ENCODE measurements at places on chromosomes 11 and 22.

- DNase-seq, result no peak
These were observed 88.3 kb downstream of the BDNF start for GRCh38 chr11:27611947-27612455.

DNA sequence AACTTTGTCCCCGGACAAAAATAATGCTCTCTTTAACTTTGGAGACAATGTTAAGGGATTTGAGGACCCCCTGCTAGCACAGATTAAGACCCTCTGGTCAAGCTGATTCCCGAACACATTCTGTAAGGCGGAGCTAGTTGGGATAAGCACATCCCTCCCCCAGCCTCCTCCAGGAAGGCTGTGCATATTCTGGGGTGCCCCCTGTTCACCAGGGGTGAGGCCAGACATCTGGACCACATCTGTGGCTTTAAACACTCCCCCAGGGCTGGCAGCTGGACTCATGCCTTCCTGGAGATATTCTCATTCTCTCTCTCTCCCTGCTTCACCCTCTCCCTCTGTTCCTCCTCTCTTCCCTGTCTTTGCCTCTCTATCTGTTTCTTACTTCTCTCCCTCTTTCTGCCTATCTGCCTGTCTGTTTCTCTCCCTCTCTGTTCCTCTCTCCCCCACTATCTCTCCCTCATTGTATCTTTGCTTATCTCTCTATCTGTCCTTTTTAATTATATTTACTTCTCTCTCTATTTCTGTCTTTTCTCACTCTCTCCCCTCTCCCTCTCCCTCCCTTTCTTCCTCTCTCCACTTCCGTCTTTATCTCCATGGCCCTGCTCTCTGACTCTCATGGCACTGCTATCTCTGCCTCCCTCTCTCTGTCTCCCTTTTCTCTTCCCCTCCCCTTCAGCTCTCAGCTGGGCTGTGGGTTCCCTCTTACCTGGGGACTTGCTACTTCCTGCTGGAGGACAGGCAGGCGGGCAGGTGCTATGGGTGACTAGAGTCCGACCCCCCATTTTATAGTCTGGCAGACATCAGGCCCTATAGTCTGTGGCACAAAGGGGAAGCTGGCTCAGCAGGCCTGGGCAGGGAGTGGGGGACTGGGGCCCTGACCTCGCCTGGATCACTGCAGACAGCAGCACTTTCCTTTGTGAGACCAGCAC, at the start of gene CRYBB1:
TSS of gene CRYBB1 (minus strand) at position 757 of the 929 bp plus-strand sequence. CDS start 1,708 bp downstream, outside the sequence.
- no peak for DNase-seq

DNA sequence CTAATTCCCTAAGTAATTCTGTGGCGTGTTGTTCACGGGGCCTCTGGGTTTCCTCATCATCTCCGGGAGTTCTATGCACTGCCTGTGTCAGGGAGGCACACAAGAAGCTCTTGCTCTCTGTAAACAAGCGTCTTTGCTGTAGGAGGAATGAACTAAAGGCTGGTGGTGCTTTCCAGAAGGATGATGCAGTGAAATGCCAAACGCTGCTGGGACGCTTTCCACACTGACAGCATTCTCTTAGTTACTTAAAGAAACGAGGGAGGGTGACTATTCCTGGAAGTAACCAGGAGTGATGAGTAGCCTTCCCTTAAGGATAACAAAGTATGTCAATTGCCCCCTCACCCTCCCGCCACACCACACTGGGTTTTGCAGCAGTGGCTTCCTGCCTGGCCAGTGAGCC, 38.5 kb upstream of the NUP50 start:
- no peak for DNase-seq

DNA sequence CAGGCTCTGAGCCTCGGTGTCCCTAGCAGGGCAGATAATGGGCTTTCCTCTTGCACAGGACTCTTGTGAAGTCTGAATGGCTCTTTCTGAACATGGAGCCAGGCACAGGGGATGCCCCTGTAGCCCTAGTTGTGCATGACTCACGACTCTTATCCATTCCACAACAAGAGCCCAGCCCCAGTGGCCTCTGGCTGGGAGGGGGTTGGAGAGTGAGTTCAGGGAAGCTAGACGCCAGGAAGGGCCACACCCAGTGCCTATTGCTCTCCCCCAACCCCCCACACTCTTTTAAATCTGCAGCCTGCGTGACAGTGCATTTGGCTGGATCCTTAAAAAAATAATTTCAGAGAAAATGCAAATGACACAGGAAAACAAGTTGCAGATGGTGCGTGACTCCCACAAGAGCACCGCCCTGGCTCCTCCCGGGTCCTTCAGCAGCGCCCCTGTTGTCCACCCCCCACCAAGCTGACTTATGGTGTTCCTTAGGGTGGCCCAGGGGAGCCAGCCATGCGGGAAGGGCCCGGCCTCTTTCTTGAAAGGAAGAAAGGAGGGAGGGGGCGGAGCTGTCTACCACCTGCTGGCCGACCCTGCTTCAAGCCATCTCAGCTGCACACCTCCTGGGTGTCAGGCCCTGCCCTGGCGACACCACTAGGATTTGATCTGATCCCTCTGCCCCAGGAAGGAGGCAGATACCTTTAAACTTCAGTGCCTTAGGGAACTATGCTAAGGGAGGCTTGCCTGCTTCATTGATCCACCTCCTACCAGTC, 74.7 kb downstream of the MN1 start:
- DNase-seq, result no peak

DNA sequence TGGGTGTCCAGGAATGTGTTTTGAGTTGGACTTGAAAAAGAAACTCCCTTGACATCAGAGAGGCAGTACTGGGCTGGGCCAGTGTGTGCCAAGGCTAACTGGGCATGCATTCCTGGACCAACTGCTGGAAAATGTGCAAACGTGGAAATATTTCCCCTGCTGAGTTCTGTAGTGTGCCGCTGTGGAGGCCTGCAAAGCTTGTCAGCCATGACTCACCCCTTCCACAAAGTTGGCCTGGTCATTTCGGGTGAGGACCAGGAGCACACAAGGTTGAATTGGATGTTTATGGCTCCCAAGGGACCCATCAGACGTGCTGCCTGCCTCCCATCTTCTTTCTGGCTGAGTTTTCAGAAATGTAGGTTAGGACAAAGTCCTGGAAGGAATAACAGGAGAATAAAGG, 513.1 kb downstream of the MIAT start:
- DNase-seq, result no peak

DNA sequence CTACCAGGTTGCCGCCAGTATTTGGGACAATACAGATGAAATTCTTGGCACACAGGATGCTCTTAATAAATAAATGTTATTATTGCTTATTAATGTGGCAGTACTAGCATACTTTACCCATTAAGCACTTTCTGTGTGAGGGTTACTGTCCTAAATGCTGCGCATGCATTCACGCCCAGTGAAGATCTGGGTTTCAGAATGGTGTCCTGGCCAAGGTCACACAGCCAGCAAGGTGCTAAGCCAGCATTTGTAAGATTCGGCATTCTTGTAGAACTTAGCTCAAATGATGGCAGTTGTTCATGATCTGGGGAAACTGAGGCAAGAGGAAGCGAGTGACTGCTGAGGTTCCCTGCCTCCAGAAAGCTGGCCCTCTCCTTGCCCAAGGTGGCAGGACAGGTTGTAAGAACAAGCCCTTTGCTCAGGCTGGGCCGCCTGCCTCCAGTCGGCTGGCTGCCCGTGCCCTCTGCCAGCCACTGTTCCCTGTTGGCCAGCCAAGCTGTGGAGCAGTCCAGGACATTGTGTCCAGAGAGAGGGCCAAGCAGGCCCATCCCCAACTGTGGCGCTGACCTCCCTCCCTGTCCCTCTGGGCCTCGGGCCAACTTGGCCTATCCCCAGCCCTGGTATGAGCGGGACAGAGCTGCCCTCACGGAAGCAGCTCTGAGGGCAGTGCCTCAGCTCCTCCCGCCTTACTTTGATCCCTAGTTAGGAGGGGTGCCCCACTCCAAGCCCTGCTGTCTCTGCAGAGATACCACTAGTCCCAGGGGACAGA, 28.8 kb downstream of the TOB2 start:
- DNase-seq, result no peak

- no peak for DNase-seq
These were observed 499.0 kb upstream of the CCDC179 start for GRCh38 chr11:23359297-23359696.

DNA sequence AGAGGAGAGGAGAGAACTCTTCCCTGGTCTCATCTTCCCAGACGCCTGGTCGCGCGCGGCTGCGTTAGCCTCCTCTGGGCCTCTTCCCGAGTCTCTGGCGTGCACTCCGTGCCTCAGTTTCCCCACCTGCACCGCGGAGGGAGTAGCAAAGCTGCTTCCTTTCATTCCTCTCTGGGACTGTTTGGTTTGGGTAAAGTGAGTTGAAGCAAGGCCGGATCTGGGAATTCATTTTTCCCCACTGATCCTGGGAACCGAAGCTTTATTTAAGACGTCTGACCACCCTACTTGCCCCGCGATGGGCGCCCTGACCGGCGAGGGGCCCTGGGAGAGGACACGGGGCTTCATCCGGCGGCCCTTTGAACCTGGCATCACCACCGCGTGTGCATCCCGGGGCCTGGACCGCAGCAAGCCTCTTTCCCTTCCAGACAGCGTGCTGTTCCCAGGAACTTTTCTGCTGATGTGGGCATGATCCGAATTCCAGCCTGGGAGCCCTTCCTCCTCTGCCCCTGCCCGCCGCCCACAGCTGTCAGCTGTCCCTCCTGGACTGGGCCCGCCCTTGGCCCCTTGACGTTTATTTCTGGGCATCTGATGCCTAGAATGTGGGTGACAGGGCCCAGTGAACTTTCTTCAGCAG, 758 bp downstream of the LDLRAD3 start:
- no peak for DNase-seq

DNA sequence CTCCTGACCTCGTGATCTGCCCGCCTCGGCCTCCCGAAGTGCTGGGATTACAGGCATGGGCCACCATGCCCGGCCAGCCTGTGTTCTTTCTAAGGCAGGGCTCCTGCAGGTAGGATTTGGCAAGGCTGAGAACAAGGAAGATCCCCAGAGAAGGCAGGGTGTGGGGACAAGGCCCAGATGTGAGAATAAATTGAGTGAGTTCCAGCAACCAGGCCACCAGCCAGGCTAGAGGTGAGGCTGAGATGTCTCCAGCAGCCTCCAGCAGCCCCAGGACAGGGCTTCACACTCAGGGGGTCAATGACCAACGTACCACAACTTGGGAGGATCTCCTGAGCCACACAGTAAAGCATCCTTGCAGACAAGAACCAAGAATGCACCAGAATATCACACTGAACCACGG, 75.1 kb downstream of the BUD13 start:
- DNase-seq, result no peak

- DNase-seq, result no peak
These were observed 6.1 kb upstream of the CHST1 start for GRCh38 chr11:45671246-45672171.

DNA sequence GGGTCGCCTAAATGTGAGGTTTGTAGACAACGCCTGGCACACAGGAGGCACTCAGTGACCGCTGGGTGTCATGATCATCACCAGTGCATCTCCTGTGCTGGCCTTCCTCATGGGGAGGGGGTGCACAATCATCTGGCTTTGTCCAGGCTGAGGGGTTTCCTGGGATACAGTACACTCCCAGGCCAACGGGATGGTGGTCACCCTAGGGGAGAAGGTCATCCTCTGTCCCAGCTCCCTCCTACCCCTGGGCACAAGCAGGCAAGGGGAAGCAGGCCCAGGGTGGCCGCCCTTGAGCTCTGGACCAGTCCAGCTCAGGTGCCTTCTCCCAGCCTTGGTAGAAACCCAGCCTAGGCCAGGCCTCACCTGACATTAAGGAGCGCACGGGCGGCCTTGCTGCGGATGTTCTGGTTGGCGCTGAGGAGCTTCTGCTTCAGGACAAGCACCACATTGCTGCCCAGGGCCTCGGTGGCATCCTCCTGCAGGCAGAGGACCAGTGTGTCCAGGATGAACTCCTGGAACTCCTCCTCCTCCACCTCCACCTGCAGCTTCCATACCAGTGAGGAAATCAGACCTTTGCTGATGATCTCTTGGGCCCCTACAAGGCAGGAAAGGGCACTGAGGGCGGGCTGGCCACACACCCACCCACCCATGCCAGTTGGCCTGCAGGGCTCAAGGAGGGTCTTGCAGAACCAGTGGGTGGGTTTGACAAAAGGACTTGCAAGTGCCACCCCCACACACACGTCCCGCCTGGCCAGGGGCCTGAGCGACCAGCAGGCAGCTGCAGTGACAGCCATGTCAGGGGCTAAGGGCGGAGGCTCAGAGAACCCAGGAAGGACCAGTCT, 6.6 kb upstream of the GNAZ start:
- peak; percentile 1 for DNase-seq

DNA sequence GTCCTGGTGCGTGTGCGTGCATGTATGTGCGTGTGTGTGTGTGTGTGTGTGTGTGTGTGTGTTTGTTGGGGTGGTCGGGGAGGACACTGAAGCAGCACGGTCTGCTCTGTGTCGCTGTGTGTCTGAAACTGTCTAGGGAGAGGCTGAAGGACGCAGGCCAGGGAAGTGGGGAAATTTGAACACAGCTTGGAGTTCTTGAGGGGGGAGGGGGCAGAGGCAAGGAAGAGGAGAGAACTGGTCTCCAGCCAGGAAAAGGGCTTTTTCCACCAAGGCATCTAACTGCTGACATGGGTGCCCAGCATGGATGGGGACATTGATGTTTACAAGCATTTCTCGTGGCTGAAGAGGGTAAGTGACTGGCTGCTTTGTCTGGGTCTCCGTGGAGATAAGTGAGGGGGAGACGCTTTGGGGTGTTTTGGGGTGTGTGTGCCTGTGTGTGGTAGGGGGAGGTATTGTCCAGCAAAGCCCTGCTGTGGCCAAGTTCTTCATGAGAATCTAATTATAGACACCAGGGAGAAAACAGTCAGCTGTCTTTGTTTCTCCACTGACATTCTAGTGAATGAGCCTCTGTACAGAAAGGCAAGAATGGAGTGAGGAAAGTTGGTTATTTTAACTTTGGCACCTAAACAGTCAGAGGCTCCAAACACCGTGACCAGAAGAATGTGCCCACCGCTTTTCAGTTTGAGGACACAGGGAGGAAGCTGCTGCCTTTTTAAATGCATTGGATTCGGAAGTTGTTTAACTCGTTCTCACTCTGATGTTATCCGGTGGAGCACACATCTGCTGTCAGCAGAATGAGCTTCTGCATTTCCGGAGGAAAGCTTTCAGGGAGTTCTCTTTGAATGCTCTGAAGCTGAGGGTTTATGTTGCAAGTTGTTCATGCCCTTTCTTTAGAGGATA, 63.7 kb downstream of the PPFIBP2 start:
- no peak for DNase-seq

GRCh38 chr11:76313271-76313670, 67.7 kb downstream of the THAP12 start:
- DNase-seq, result no peak

GRCh38 chr22:40367342-40367741, 3.1 kb upstream of the SGSM3 start:
- DNase-seq, result no peak

- no peak for DNase-seq
These were observed 13.8 kb downstream of the FLI1 start for GRCh38 chr11:128707681-128708080.
